ENCODE measurements at places on chromosomes 5 and 9.
A peak's percentile ranks its signal among the peaks of the same experiment; 100 is the strongest.

GRCh38 chr5:176994460-176995121 is 12.0 kb downstream of the UIMC1 start:
- DNase-seq, result no peak

DNA sequence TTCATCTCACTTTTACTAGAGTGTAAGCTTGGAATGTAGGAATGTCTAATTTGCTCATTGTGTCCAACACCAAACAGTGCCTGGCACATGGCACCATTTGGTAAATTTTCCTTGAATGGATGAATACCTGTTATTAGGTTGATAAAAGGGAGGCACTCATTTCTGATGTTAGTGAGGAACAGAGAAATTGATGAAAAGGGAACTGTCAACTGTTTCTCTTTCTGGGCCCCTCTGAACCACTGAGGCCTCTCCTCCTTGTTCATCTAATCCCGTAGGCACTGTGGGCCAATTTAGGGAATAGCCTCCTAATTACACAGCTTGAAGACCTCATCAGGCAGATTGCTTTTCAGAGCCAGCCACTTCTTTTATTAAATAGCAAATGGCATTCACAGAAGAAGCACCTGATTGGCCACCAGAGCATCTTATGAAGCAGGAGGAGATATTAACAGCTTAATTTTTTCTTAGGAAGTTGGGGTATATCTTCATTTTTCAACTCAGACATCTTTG is 22.6 kb downstream of the MRRF start:
- DNase-seq, result no peak

- DNase-seq, result no peak
Observed at GRCh38 chr5:115147052-115147451, 22.7 kb downstream of the TRIM36 start.

GRCh38 chr9:13554626-13555025 is 275.1 kb upstream of the MPDZ start:
- DNase-seq, result no peak

- DNase-seq, result no peak
Observed at GRCh38 chr9:97518909-97519307, 17.4 kb downstream of the TMOD1 start.

DNA sequence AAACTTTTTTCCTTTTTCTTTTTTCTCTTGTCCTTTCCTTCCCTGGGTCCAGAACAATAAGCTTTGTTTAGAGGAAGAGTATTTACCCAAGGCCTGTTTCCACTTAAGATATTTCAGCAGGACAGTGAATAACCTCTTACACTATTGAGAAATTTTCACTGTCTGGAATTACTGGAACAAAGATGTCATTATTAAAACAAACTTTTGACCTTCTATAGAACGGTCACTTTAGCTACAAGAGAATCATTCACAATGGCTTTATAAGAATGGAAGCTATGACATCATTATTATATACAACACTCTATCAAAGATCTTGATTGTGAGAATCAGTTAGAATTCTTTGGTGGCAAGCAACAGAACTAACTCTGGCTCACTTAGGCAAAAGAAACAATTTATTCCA is 22.0 kb upstream of the ARHGAP26 start:
- DNase-seq, result peak; percentile 49

- no peak for DNase-seq
Observed at GRCh38 chr9:19137282-19137681, 10.0 kb upstream of the PLIN2 start.

DNA sequence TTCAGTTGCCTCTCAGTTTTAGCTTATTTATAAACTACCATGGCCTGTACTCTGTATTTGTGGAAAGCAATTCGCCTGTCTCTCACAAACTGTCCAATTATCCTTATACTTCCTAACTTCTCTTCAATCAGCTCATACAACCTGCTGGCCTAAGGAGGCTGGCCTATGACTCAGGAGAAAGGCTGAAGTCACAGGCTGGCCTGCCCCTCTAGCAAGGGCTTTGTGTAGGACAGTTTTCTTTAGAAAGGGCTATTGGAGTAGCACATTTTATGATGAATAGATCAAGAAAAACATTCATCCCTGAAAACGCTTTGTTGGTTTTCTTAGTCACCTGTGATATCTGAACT is 988.7 kb upstream of the ARRDC3 start:
- DNase-seq, result no peak

Measured in COLO829 (cell line).